ENCODE measurements at places on chromosomes 4 and X.

DNA sequence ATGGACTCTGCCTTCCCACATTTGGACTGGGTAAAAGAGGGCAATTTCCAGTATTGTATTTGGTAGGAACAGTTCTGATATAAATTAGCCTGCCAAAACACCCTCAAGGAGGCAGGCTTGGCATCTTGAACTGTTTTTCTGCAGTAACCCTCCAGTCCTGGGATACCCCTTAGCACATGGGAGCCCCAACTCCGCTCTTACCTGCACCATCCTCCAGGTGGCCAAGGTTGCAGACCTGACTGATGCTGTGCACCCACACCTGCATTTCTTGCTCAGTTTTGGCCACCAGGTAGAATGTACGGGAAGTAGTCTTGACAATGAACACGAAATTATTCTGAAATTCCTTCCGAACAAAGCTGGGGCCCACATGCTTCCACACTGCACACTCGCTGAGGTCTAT, 35.1 kb downstream of the GAB3 start:
- no peak for DNase-seq

DNA sequence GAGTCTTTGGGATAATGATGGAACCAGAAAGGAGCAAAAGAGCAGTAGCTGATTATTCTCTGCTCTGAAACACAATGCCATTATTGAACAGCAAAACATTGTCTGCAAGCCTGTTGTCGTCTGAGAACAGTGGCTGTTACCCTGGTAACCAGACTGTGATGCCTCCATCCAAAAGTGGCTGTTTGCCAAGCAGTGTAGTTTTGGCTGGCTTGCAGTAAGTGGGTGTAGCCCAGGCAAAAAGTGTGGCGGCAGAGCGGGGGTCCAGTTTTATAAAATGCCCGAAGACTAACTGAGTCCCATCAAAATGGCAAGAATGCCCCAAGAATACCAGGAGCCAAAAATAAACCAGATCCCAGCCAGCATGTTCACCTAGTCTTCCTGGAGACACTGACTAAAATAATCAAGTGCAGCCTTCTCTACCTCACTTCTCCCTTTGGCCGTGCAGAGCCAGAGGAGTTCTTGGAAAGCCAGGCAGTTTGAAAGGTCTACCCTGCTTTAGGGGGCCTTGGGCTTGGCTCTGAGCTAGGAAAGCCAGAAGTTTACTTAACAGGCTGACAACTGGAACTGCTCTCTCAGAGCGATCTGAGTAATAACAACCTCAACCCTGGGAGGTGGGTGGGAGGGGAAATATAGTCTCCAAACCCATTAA, 2.6 kb downstream of the PLP1 start:
- DNase-seq: no peak

GRCh38 chrX:72143609-72143907, 11.8 kb upstream of the RTL5 start:
- DNase-seq: no peak

- DNase-seq: no peak
Observed at GRCh38 chrX:644304-645281, 14.0 kb downstream of the SHOX start.

GRCh38 chrX:31217084-31217483, 145.2 kb upstream of the FTHL17 start:
- no peak for DNase-seq

- no peak for DNase-seq
Observed at GRCh38 chr4:181323061-181323460, 920.1 kb upstream of the TENM3 start.

DNA sequence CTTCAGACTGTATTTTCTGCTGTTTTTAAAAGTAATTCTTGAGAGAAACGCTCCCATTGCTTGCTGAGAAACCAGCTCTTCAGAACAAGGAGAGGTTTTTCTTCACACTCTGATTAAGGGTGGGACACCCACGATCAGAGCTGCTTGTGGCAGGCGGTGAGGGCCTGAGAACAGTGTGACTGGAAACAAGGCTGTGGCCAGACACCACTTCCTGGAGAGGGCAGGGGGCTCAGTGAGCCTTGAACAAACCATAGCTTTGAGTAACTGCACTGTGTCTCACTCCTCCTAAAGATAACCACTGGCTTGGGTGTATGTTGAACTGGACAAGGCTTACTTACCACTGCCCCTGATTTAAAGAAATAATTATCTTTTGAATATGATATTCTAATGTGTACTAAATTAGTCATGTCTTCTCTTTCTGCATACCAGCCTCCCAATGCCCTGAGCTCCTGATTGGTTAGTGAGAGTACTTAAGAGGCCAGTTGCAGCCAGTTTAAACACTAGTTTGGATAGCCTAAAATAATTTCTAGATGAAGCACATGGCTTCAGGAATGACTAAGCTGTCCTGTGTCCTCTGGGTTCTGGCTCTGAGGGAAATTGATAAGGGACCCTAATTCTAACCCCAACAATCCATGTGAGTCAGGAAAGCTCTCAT, 3.7 kb upstream of the GPR82 start:
- DNase-seq: peak; percentile 25

DNA sequence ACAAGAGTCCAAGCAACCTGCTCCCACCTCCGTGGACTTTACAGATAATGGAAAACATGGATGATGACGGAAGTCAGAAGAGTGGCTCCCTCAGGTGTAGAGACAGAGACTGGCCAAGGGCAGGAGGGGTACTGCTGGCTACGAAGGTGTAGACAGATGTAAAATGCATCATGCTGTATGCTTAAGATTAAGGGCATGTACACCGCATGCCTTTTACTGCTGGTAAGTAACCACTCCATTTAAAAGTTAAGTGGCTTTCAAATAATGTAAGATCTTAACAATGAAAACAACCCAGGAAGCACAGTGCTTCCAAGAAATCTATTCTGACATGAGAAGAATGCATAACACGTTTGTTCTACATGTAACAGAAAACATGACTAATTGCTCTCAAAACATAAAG, 76.9 kb upstream of the FAM9B start:
- DNase-seq: no peak

- DNase-seq: no peak
Observed at GRCh38 chr4:3781997-3782930, 16.1 kb downstream of the ADRA2C start.

- DNase-seq: no peak
Observed at GRCh38 chrX:39758791-39759525, 338.8 kb downstream of the BCOR start.

- no peak for DNase-seq
Observed at GRCh38 chr4:55887594-55887993, 34.1 kb downstream of the EXOC1 start.

DNA sequence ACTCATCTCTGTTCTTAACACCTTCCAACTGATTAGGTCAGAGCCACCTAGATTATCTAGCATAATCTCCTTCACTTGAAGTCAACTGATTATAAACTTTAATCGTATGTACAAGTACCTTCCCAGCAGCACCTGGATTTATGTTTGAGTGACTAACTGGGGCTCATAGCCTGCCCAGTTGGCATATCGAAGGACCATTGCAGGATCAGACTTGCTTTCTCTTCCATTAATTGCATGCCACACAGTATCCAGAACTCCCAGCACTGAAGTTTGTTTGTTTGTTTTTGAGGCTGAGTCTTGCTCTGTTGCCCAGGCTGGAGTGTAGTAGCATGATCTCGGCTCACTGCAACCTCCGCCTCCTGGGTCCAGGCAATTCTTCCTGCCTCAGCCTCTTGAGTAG, 27.9 kb downstream of the GRK4 start:
- no peak for DNase-seq

GRCh38 chrX:16705370-16705769, 7.1 kb downstream of the CTPS2 start:
- DNase-seq: no peak

DNA sequence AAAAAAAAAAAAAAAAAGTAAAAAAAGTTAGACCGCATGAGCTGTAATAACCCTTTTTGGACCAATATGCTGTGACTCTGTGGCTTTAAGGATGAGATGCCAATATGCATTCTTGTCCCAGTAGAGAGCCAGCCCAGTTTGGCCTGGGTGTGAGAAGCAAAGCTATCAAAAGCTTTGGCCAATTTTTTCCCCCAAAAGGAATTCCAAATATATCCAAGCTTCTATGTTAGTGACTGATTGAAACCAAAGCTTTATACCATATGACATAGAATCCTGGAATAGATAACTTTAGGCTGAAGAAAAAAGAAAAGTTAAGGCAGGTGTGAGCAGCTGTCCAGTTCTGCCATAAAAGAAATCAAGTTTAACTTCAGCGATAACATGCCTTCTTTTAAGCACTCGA, 30.5 kb upstream of the RBPJ start:
- no peak for DNase-seq

GRCh38 chr4:156378033-156378665, 424.5 kb upstream of the CTSO start:
- no peak for DNase-seq

GRCh38 chrX:9573282-9574106, 108.6 kb downstream of the TBL1X start:
- DNase-seq: no peak

DNA sequence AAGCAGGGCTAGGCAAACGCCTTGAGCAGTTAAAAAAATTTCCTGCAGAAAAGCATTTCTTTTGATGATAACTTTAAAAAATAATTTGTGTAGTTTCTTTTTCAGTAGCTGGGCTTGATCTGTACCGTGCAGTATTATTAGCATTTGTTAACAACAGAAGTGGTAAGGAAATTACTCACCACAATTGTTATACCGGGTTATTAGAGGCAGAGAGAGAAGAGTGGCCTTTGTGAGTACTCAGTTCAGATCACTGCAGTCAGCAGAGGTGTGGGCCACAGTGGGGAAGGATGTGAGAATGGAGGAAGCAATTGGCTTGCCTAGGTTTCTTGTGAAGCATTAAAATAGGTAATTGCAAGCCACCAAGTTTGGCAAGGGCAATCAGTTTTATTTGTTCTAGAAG, 14.3 kb upstream of the IL21 start:
- no peak for DNase-seq

GRCh38 chr4:74161666-74162450, 3.9 kb downstream of the MTHFD2L start:
- DNase-seq: no peak

DNA sequence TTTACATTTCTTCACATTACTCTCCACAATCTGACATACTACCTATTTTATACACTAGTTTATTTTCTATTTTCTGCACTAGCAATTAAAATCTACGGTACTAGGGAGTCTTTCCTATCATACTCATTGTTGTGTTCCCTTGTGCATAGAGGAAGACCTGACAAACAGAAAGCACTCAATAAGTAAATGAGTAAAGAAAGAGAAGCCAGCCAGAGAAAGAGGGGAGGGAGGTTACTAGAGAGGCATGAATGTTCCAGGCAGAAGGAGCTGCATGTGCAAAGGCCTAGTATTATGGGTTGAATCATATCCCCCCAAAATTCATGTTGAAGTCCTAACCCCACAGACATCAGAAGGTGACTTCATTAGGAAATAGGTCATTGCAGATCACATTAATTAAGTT, 114.0 kb downstream of the ZAR1 start:
- no peak for DNase-seq

- no peak for DNase-seq
Observed at GRCh38 chr4:158458271-158458895, 63.3 kb upstream of the RXFP1 start.

DNA sequence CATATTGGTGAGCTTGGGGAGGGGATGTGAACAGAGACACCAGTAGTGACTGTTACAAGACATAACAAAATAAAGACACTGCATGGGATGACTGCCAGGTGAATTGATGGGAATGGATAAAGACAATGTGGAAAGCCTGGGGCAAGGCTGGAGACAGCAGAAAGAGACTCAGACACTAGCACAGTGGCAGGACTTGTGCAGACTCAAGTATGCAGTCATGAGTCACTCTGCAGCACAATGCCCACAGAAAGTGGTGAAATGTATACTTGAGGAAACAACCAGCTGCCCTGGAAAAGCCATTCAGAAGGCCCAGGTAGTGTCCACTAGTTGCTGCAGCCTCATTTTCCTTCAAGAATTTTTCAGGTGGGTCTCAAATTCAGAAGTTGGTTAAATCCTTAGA, 452.3 kb downstream of the MID1IP1 start:
- no peak for DNase-seq

GRCh38 chr4:73704314-73705055, 35.9 kb upstream of the CXCL8 start:
- no peak for DNase-seq

- DNase-seq: no peak
Observed at GRCh38 chrX:45903781-45904201, 641.4 kb downstream of the ZNF674 start.

DNA sequence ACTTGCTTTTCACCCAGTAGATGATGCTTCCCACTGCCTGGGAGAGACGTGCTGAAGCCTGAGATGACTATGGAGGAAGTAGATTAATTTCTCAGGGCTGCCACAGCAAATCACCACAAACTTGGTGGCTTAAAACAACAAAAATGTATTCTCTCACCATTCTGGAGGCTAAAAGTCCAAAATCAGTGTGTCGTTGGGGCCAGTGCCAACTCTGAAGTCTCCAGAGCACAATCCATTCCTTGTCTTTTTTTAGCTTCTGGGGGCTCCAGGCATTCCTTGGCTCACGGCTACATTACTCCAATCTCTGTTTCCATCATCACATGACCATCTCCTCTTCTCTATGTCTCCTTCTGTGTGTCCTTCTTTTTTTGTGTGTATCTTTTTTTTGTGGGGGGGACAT, 105.8 kb upstream of the C1QTNF7 start:
- DNase-seq: no peak

GRCh38 chr4:86977621-86978184, 42.9 kb downstream of the AFF1 start:
- DNase-seq: no peak

GRCh38 chrX:48590203-48591103, 6.8 kb upstream of the WDR13 start:
- DNase-seq: no peak

DNA sequence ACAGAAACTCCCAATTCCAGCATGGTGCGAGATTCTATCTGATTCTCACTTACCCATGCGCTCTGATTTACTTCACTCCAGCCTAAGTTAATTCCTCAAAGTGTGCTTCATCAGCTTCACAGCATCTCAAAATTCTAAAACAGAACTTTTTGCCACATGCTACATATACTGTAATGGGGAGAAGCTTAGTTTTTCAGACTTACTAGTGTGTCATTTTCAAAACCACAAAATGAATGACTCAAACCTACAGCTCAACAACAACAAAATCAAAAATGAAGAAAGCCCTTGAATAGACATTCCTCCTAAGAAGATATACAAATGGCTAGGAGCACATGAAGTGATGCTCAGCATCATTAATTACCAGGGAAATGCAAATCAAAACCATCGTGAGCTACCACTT, 14.9 kb downstream of the IRF2 start:
- DNase-seq: no peak

DNA sequence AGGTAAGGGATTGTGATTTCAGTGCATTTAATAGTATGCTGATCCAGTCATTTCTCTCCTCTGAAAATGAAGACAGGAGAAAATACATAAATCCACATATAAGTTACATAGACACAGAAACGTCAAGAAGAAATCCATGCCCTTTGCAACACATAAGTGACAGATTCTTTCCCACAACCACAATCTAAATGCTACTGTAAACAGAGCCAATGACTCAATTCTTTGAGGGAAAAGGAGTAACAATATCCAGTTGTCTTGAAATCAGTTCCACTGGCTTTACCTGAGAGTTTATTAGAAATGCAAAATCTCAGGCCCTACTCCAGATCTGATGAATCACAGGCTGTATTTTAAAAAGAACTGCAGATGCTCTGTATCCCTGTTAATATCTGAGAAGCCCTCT, 66.4 kb downstream of the ARAP2 start:
- no peak for DNase-seq

GRCh38 chr4:174505892-174506291, 16.4 kb downstream of the HPGD start:
- DNase-seq: no peak

GRCh38 chr4:105895583-105896460, 551 bp downstream of the NPNT start:
- DNase-seq: no peak
